C1 segment of cervical spinal cord (tissue), 14 donors: ENCODE measurements at places on chromosomes 5 and 9.

GRCh38 chr5:38707352-38708210, 138.2 kb upstream of the OSMR start:
- no peak for DNase-seq

DNA sequence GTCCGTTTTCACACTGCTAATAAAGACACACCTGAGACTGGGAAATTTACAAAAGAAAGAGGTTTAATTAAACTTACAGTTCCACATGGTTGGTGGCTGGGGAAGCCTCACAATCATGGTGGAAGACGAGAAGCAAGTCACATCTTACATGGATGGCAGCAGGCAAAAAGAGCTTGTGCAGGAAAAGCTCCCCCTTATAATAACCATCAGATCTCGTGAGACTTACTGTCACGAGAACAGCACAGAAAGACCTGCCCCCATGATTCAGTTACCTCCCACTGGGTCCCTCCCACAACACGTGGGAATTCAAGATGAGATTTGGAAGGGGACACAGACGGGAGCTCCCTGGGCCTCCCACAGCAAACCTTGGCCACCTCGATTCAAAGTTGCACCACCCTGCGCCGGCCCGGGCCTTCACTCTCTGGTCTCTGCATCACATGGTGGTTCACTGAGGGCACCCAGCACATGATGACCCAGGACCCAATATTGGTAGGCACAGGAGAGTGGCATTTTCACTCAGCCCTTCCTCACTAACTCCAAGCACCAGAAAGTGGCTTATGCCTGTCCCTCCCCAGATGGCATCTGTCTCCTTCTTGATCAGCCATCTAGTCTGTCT, 21.0 kb upstream of the TDRD7 start:
- DNase-seq = no peak

GRCh38 chr5:94672746-94673145, 54.3 kb downstream of the SLF1 start:
- no peak for DNase-seq

- no peak for DNase-seq
Measured at GRCh38 chr5:52999344-52999949, 10.3 kb downstream of the ITGA2 start.

DNA sequence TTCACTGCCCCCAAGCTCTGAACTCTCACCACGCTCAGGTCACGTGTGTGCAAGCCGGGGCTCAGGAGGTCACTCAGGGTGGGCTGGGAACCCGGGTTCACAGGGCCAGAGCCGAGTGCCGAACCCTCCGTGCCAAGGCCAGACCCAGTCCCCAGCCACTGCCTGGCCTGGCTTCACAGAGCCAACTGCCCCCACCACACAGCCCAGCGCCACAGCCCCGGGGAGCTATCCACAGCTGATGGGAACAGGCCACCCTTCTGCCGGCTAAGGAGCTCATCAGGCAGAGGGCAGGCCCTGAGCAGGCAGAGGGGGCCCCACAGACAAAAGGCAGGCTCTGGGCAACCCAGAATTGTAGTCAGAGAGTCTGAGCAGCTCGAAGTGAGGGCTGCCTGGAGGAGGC, 117.0 kb downstream of the VAV2 start:
- no peak for DNase-seq

- DNase-seq = no peak
Measured at GRCh38 chr5:148967783-148968182, 95.1 kb downstream of the SH3TC2 start.

GRCh38 chr9:116312221-116312620, 158.6 kb downstream of the PAPPA start:
- DNase-seq = no peak

- DNase-seq = no peak
Measured at GRCh38 chr5:177222269-177222668, 81.2 kb downstream of the RAB24 start.

DNA sequence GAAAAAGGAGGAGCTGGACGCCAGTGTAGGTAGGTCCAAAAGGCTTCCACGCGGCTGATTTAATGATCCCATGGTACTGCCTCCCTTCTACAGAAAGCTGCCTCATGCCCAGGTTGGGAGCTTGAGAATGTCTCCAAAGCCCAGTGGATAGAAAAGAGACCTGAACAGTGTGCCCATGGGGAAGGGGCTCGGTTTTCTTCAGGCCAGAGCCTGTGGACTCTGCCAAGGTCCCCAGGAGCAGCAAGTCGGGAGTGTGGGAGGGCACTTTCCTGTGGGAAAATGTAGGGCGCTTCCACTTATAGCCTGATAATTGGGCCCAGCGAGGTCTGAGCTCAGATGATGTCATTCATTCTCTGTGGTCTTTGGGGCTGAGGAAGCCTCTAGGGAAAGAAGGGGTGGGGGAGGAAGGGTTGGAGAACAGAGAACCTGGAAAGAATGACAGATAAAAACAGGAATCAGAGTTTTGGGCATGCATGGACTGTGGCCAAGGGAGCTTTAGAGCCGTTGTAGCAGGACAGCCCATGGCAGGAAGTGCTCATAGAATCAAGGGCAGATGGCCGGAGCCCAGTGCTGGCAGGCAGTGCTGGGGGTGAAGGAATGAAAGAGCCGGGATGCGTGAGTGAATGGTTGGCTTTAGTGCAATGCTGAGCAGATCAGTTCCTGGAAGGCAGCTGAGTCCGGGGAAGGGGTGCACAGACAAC, 42.5 kb upstream of the SH3PXD2B start:
- DNase-seq = no peak
